Muscle of arm (tissue), 14 donors: ENCODE measurements at places on chromosomes 2 and 18. TPM values are rescaled to one million over a fixed set of nuclear protein-coding genes. Genes with fewer than 3 reads are reported as not detected.

The PLGLB2 gene
- 2.7 TPM for polyA plus RNA-seq

The LYG2 gene
- not detected for polyA plus RNA-seq

DNA sequence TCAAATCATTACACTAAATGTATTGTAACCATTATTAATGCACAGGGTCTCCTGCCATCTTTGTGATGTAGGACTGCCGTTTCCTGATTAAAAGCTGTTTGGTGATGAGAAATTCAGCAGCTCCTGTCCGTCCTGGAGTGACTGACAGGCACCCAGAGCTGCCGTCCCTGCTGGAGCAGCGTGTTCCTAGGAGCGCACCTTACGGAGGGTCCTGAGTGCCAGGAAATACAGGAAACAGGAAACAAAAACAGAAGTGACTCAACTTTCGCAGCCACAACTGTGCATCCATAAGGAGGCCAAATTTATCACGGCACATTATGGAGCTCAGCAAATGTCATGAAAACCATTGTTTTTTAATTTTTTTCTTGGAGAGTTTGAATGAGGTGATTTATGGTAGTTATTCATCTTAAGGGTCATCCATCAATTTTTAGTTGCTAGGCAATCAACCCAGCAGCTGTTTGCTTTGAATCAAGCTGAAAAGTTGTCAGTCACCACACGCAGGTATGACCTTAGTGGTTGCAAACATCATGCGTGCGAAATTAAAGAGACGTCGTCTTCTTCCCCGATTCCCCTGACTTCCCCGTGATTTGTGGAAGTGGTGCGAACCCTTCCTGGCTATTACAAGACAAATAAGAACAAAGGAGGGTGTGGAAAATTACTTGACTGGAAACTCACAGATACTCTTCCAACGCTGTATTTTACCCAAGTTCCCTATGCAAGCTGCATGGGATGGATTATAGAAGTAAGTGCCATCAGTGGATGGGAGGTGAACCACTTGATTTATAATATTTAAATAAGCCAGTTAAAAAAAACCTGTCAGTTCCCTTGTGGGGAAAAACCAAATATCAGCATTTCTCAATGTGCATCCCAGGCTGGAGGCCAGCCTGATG, 19.8 kb downstream of the TSHZ1 start:
- DNase-seq, result no peak

GRCh38 chr2:238872628-238873380, 24.9 kb downstream of the TWIST2 start:
- no peak for DNase-seq

DNA sequence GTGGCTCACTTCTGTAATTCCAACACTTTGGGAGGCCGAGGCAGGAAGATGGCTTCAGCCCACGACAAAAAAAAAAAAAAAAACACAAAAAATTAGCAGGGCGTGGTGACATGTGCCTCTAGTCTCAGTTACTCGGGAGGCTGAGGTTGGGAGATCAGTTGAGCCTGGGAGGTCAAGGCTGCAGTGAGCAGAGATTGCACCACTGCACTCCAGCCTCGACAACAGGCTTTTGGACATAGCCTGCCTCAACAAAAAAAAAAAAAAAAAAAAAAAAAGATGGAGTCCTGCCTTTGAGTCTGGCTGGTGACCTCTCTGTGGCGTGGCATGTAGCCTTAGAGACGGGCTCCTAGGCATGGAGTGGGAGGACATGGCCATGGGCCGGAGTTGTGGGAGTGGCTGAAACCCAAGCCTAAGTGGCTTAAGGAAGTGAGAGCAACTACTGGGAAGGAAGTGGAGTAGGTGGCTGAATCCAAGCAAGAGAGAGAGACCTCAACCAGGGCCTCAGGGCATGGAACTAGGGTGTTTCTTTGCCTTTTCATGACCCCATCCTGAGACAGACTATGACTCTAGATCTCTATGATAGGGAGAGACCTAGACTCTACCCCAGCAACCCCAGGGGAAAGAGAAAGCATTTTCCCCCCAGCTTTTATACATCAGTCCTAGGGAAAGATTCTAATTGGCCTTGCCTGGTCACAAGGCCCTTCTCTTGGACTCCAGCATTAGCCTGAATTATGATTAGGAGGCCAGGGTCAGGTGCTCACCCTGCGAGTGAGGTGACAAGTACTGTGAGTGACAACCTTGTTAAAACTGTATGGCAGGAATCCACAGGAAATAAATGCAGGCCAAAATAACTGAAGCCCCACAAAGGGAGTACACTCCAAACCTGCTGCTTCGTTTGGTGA, 34.2 kb downstream of the NPAS2 start:
- no peak for DNase-seq

DNA sequence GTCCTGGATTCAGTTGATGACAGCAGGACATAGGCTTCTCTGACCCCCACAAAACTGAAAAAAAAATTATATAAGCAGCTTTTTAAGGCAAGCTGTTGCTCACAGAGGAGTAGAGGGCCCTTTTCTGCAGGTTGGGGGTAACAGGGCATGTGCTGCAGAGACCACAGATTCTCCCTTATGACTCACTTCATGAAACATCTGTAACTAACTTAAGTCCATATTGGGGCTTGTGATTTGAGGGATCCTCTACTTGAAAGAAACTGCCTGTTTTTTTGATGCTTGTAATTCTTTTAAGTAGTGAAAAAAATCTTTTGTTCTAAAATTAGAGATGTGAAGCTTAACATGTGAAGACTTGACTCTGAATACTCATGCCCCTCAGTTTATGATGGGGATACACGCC, 33.4 kb downstream of the XRCC5 start:
- DNase-seq, result no peak

DNA sequence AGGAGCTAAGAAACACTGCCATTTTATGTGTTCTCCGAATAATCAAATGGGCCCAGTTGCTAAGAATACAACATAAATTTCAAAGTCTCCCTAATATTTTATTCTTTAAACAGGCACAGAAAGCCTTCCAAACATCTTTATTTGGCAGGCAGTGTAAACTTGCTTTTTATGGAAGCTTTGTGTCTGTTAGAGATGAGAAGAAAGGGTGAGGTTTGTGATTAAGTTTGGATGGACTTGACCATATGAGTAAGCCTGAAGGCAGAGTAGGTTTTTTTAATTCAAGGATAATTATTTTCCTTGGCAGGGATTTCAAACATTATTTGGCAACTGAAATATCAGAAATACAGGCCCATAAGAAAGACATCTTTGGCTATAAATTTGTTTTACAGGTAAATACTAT, 62.9 kb downstream of the COX7A2L start:
- no peak for DNase-seq

DNA sequence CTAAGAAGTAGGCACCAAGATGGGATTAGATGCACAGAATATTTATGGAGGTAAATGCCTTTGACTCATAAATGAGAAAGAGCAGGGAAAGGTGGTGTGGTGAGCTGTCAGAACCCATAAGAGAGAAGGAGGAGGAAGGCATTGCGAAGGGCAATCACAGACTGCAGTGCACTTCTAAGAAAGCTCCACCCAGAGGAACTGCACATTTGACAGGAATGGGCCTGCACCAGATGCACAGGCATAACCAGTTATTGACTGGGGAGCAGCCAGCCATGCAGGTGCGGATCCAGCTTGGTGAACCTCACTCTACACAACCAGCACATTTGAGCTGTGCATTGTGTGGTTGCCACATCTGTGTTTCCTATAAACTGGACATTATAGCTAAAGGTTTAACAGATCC, 62.2 kb upstream of the L3MBTL4 start:
- DNase-seq, result no peak
